ENCODE measurements at places on chromosomes 7 and 10. TPM values are rescaled to one million over a fixed set of nuclear protein-coding genes. Genes with fewer than 3 reads are reported as not detected.

DNA sequence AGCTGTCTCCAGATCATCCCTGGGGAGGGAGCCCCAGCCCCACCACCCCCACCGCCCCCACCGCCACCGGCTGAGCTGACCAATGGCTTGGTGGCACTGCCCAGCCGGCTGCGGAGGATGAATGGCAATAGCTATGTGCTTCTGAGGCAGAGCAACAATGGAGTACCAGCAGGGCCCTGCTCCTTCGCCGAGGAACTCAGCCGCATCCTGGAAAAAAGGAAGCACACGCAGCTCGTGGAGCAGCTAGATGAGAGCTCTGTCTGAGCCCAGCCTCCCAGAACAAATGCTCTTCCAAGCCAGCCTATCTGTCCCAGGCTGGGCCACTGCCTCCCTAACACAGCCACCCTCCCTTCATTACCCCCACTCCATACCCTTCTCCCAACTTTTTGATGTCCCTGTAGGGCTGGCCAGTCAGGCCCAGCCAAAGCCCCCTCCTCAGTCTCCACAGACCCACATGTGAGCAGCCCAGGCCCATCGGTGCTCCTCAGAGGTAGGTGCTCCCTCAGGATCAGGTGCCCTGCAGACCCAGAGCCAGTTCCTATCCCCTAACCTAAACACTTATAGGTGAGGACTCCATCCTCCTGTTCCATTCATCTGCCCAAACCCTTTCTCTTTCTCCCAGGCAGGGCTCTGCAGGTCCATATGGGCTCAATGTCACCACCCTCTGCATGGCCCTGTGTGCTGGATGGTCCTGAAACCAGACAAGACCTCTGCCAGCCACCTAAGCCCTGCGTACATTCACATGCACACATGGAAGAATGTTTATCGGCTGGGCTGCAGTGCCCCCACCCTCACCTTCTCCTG, 3.2 kb downstream of the MRPL43 start:
- no peak for DNase-seq

DNA sequence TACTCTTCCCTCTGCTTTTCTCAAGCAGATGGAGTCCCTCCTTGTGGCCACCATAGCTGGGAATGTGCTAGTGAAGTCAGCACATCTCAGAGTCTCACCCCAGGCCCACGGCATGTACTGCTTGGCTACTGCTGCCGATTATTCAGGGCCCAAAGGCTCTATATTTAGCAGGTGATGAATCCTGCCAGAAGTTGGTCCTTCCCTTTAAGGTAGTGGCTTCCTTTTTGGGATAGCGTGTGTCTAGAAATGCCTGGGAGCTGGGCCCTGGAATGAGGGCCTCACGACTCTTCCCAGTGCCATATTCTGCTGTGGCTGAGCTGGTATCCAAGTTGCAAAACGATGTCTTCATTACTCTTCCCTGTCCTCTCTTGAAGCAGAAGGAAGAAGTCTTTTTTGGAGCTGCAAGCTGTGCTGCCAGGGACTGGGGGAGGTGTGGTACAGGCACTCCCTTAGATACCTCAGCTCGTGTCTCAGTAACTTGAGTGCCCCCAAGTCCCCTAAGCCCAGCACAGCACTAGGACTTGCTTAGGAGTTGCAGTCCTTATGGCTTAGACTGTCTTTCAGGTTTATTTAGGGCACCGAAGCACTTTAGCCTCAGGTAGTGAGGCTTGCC, 100.1 kb downstream of the ADAM22 start:
- DNase-seq, result no peak

DNA sequence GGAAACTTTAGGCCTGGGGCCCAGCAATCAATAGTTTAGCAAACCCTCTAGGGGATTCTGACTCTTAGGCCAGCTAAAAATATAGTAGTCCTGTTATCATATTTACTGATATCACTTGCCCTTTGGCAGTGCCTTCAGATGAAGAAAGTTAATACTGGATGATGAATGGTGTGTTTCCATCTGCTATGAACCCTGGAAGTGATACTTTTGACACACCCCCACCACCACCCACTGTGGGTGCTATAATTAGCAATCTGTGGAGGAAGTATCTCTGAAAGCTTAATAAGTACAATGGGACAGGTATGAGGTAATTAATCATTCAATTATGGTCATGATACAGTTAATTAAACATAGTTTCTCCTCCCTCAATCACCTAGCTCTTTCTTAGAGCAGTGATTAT, 90.4 kb upstream of the LRRTM3 start:
- no peak for DNase-seq

- DNase-seq, result no peak
These were observed 692 bp downstream of the CARD11 start for GRCh38 chr7:3042861-3043489.

Gene OR2A7
- not detected for total RNA-seq

DNA sequence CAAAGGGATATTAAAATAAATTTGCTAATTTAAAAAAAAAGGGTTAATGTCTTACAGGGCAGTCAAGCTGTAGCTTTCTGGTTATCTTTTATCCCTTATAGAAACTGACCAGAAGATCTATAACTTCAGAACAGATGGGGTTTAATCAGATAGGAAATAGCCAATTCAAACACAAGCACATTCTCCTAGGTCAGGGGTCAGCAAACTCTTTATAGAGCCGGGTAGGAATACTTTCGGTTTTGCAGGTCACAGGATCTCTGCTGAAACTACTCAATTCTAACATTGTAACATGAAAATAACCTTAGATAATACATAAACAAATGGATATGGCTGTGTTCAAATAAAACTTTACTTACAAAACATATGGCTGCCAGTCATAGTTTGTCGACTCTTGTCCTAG, 479.8 kb downstream of the ADRA2A start:
- DNase-seq, result no peak

DNA sequence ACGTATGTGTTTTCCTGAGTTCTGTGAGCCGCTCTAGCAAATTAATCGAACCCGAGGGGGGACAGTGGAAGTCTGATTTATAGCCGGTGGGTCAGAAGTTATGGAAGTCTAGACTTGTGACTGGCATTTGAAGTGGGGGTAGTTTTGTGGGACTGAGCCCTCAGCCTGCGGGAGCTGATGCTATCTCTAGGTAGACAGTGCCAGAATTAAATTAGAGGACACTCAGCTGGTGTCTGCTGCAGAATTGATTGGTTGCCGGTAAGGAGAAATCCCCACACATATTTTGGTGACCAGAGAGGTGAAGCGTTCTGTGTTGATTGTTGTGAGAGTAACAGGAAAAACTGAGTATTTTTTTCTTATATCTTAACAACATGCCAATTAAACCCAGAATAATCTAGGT, 143.8 kb upstream of the ADCY1 start:
- no peak for DNase-seq

DNA sequence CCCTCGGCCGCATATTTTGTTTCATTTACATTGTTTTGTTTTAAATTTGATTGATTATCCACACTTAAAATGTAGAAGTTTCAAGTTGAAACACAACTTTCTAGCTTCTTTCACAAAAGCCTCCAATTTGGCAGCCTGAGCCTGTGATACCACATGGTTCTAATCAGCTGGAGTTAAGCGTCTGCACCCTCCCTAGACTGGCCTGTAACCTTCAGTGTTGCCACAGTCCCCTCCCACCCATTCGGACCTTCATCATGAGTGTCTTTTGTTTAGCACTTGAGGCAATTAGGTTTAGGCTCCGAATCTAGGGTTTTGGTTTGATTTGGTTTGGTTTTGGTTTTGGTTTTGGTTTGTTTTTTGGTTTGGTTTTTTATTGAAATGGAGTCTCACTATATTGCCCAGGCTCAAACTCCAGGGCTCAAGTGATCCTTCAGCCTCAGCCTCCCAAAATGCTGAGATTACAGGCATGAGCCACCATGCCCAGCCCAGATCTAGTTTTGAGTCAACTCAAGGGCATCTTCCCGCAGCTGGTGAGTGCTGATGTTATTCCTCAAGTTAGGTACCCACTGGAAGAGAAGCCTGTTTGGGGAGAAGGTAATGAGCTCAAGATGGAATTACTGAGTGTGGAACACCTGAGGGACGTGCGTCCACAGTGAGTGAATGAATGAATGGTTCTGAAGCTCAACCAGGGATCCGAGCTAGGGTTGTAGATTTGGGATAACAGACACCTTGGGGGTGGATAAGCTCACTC, 201.4 kb downstream of the HECW1 start:
- no peak for DNase-seq

DNA sequence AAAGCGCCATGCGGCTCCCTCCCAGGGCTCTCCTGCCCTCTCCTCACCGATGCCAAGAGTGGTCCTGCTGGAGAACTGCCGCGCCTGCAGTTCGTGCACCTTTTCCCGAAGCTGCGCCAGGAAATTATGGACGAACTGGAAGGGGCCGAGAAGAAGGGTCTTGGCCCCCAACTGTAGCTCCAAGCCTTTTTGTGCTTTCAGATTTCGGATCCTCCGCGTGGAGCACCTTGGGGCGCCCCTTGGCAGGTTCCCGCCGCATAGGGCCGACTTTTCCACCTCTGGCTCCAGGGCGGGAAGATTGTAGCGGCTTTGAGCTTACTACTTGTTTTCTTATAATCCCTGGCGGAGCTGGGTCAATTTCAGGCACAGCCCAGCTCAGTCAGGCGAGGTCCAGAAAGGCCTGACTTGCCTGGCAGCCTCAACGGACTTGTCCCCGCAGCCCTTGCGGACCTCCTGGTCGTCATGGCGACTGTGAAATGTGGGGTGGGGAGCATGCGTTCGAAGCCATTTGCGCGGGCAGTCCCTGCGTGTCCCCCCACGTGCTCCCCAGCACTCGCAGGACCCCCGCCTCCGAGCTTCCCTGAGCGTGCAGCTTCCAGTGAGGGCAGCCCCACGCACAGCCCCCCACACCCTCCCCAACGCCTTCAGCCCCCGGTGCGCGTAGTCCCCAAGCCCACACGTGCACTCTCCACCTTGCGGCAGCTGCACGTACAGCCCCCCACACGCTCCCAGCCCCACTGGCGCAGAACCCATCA, 129.9 kb downstream of the KBTBD2 start:
- DNase-seq, result no peak

DNA sequence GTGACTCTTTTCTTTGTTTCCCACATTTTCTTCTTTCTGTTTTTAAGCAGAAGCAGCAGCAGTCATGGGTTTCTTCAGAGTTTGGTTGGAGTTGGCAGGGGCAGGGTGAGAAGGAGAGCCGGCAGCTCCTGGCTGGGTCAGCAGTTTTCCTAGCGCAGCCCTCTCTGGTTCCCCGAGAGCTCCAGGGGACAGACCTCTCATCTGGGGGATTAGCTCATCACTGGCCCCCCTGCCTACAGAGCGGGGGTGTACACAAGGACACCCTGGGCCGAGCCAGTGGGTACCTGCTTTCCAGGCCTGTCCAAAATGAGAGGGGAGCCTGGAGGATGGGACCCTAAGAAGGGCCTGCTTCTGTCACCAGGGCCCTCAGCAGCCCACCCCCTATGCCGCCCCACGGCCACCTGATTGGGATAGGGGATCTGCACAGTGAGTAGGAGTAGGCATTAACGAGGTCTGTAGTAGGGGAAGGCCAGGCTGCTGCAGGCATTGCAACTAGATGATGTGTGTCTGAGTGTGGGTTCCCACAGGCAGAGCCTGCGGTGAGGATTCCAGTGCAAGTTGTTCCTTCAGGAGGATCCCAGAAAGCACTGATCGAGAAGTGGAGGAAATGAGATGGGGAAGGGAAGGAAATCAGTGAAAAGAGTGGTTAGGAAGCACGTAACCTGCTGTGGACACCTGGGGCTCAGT, 122.9 kb upstream of the PPIF start:
- DNase-seq, result no peak

- DNase-seq, result peak; percentile 75
These were observed 613.9 kb upstream of the IGFBP3 start for GRCh38 chr7:46534664-46535588.

- DNase-seq, result no peak
These were observed 1173.6 kb upstream of the SORCS1 start for GRCh38 chr10:108338146-108338545.

- no peak for DNase-seq
These were observed 58.5 kb upstream of the MKX start for GRCh38 chr10:27804136-27804535.

DNA sequence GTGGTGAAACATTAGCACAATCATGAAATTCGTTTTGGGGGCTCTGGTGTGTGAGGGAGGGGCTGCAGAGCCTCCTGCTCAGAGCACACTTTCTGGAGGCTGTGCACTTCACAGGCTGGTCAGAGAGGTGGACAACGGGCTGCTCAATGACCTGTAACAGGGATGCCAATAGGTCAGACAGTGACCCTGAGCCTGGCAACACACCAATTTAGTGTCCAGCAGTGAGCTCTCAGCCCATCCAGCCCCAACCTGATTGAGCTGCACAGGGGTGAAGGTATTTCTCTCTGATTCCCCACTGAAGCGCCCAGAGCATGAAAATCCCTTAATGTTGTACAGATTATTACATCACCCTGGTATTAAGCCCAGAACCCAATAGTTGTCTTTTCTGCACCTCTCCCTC, 191.3 kb upstream of the ZNF32 start:
- DNase-seq, result no peak

GRCh38 chr7:2012981-2013380, 219.8 kb downstream of the MAD1L1 start:
- peak; percentile 68 for DNase-seq

GRCh38 chr10:5485290-5485689, 14.1 kb downstream of the CALML5 start:
- DNase-seq, result no peak

GRCh38 chr7:130141161-130141883, 63.9 kb downstream of the TMEM209 start:
- DNase-seq, result peak; percentile 95

- no peak for DNase-seq
These were observed 27.0 kb downstream of the ZNF438 start for GRCh38 chr10:31004611-31005193.

Gene SVOPL
- 2.4 TPM for total RNA-seq

DNA sequence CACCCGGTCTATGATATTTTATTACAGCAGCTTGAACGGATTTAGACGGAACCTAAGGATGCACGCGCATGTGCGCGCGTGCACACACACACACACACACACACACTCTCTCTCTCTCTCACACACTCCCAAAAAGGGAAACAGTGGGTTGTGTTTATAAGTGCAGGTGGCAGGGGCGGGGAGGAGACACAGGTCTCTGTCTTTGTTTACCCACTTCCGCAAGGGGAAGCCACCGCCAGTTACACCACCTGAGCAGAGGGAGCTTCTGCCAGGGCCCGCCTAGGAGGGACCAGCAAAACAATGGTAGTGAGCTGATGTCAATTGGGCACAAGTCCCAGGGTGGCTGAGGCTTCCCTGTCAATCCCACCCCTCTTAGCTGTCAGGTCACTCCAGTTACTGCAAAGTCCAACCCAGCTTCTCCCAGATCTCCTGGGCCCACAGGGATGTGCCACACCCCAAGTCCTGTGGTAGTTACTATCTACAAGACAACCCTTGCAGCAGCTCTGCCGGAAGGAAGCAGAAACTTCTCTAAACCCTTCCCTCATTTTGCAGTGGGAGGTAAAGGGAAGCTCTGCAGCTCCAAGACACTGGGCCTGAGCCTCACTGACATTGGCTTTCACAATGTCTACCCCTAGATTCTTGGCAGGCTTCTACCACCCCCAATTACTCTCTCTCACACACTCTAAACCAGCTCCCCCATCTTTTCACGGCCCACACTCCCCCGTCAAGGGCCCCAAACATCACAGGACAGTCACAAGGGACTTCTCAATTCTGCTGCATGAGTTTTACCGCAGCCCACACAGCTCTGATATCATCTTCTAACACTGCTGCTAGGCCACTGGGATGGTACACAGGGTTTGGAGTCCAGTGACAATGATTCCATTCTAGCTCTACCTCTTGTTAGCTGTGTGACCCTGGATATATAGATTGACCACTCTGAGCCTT, 17.6 kb downstream of the ANXA11 start:
- DNase-seq, result no peak

- DNase-seq, result no peak
These were observed 6.6 kb upstream of the WDR91 start for GRCh38 chr7:135217645-135218509.

Gene HABP2
- total RNA-seq, result 0.24 TPM

Gene AKR1D1
- 65.2 TPM for total RNA-seq
